ENCODE measurements at places on chromosomes 5 and 9.
A peak's percentile ranks its signal among the peaks of the same experiment; 100 is the strongest.

DNA sequence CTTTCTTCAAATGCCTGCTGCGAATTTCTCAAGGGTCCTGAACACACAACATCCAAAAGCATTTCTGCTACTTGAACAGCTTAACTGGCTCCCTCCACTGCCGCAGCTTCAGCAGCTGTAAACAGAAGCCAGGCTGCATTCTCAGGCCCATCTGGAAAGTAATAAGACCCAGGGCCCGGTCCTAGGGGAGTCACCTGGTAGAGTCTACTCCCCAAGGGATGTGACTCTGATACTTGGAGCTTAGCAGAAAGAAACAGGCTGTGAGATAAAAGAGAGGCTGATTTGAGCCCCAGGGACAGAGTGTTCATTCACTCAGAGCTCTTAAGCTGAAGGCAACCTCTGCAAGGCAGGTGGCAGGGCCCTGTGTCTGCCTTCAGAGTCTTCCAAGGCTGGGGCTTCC, 356.8 kb downstream of the SPOCK1 start:
- DNase-seq = no peak

GRCh38 chr9:114499528-114499927, 5.7 kb downstream of the WHRN start:
- no peak for DNase-seq

DNA sequence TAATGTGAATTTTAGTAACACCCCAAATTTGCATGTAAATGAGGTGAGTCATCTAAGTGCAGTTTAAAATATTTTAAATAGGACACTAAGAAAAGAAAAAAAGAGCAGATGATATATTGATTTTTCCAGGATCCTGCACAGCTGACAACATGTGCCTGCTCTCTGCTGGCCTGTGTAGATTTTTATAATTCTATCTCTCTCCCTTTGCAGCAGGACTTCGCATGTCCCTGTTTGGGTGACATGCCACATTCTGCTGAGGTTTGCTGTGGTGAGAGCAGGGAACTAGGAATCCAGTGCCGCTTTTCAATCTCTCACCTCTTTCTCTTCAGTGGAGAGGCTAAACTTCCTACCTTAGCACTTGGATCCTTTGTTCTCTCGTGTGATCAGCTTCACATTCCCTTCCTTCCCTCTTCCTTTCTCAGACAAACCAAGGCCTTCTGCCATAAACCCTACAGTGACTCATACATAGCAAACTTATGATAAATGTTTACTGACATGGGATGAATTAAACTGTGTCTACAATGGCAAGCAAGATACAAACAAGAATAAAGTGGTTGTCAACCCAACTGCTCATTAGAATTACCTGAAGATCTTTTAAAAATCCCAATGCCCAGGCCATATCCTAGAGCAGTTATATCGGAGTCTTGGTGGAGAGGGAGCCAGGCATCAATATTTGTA, 198.8 kb upstream of the EFNA5 start:
- DNase-seq = peak; percentile 75

GRCh38 chr9:38039907-38040682, 28.9 kb downstream of the SHB start:
- no peak for DNase-seq

DNA sequence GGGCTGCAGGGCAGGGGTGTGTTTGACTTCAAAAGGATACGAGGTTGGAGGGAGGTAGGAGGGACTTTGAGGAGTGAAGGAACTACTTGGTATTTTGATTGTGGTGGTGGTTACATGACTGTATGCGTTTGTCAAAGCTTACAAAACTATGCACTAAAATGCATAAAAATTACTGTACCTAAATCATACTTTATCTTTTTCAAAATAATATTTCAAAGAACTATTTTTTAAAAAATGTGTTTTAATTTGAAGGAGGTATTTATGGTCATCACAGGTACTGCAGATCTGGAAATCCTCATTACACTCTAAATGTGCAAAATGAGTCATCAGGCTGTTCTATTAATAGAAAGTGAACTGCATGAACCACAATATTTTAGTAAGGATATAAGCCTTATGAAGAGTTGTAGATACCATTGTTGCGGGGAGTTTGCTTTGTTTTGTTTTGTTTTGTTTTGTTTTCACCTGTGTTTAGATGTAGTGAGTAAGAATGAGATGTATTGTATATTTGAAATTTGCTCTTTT, 116.9 kb downstream of the ARRDC3 start:
- peak; percentile 77 for DNase-seq

GRCh38 chr5:4374866-4375265, 765.3 kb upstream of the ADAMTS16 start:
- no peak for DNase-seq

DNA sequence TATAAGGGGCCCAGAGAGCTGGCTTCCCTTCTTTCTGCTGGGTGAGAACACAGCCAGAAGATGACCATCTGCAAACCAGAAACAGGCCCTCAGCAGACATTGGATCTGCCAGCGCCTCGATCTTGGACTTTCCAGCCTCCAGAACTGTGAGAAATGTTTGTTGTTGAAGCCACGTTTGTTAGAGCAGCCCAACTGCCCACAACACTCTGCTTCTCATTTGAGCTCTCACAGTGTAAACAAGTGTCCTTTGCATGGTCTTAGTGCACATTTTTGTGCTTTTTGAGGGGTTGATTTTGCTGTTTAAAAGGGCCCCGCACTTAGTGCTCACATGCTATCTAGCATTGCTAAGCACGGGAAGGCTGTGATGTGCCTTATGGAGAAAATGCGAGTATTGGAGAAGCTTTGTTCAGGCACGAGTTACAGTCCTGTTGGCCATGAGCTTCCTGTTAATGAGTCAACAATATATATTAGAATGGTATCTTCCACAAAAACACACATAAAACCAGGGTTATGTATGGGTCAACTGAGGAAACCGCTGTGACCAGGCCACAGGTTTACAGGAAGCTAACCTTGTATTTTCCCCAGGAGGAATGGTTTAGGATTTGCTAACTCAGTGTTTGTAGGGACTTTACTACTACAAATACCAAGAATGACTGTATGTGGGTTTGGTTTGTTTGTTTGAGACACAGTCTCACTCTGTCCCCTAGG, 11.9 kb downstream of the CMBL start:
- DNase-seq = no peak

DNA sequence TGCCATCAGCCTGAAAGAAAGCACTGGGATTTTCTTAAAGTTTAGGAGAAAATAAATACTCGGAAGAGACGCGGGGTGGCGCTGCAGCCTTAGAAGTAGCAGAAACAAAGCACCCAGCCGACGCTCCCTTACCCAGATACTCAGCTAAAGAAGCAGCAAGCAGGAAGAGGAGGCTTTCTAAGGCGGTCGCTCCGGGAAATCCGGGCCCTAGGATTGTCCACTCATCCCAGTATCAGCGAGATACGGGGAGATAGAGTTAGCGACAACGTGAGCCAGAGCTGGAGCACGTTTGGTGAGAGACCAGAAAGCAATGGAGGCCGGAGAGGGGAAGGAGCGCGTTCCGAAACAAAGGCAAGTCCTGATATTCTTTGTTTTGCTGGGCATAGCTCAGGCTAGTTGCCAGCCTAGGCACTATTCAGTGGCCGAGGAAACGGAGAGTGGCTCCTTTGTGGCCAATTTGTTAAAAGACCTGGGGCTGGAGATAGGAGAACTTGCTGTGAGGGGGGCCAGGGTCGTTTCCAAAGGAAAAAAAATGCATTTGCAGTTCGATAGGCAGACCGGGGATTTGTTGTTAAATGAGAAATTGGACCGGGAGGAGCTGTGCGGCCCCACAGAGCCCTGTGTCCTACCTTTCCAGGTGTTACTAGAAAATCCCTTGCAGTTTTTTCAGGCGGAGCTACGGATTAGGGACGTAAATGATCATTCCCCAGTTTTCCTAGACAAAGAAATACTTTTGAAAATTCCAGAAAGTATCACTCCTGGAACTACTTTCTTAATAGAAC, at the start of gene PCDHB2:
Gene PCDHB2, plus strand, starts transcription at position 135 of the 782 bp plus-strand sequence. Its CDS starts 176 bp downstream, at position 311.
- peak; percentile 94 for DNase-seq

- no peak for DNase-seq
Measured at GRCh38 chr9:99516657-99517049, 294.6 kb downstream of the SEC61B start.

DNA sequence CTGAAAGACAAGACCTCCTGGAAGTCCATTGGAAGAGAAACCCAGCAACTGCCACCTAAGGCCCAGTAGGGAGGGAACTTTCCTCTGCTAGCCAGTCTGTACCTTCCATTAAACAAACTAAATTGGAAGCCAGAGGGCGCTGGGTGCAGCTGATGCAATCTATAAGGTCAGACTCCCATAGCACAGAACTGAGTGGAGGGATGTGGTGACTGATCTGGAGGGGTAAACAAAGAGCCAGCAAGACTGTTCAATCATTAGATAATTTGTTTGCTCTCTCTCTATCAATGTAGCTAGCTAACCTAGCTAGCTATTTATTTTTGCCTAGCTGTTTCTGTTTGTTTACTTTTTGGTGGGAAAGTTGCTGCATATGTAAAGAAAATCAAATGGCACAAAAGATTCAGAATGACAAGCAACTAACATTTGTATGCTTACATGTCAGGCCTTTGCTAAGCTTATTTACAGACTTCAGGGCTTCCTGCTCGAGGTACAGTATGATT, 291.8 kb upstream of the DAB2 start:
- peak; percentile 93 for DNase-seq

DNA sequence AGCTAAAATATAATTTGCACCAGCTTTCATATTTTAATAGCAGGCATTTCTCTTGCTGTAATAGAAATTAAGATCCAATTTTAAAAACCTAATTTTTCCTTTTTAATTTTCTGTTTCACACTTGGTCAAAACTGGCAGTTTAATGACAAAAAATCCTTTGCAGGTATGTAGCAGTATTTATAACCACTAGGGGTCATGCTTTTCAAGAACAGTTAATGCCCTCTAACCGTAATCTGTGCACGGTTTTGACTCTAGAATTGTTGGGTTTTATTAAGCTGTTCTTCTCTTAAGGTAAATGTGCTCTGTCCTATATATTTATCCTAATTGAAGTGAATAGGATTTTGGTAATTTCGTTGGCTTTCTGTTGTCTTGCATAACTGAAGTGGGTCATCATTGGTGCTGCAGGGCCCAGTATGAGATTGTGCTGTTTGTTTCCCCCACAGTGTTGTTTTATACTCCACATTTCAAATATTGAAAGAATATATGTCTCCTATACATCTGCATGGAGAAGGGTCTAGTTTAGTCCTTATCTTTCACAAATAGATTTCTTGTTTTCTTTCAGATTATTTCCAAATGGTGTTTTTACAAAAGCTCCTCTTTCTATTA, 107.4 kb downstream of the SCAMP1 start:
- DNase-seq = peak; percentile 76

GRCh38 chr5:2848619-2849018, 97.1 kb upstream of the IRX2 start:
- DNase-seq = no peak
